ENCODE measurements at places on chromosomes 16 and 17.

GRCh38 chr17:68790492-68790891 is 164.7 kb downstream of the ABCA8 start:
- DNase-seq, result no peak

- no peak for DNase-seq
Observed at GRCh38 chr16:82201926-82202325, 31.9 kb upstream of the MPHOSPH6 start.

- no peak for DNase-seq
Observed at GRCh38 chr17:57324631-57325030, 68.3 kb downstream of the MSI2 start.

GRCh38 chr16:3187798-3188674 is at the start of gene OR1F1:
Gene OR1F1 (plus strand): TSS chr16:3188204.
- DNase-seq, result no peak

GRCh38 chr17:71342737-71343136 is 778.1 kb upstream of the SOX9 start:
- DNase-seq, result no peak

DNA sequence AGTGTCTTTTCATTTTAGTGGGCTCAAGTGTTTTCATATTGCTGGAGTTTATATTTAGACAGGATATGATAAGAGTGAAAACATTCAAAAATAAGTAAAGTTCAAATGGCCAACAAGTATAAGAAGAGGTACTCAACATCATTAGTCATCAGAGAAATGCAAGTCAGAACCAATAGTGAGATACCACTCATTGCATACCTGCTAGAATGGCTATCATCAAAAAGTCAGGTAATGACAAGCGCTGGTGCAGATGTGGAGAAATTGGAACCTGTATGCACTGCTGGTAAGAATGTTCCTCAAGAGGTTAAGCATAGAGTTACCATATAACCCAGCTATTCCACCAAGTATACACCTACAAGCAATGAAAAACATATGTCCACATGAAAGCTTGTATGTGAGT is 87.8 kb downstream of the WNT3 start:
- no peak for DNase-seq

DNA sequence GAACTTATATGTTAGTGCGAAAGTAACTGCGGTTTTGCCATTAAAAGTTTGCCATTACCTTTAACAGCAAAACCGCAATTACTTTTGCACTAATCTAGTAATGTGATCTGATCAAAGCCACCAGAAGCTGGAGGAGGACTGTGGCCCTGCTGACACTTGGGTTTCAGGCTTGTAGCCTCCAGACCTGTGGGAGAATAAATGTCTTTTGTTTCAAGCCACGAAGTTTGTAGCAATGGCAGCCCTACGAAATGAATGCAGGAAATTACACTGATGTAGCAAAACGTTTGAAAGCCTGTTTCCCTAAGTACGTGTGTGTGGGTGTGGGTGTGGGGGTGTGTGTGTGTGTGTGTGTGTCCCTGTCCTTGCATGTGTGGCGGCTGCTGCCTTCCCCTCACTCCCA is 66.6 kb downstream of the WSB1 start:
- DNase-seq, result no peak

DNA sequence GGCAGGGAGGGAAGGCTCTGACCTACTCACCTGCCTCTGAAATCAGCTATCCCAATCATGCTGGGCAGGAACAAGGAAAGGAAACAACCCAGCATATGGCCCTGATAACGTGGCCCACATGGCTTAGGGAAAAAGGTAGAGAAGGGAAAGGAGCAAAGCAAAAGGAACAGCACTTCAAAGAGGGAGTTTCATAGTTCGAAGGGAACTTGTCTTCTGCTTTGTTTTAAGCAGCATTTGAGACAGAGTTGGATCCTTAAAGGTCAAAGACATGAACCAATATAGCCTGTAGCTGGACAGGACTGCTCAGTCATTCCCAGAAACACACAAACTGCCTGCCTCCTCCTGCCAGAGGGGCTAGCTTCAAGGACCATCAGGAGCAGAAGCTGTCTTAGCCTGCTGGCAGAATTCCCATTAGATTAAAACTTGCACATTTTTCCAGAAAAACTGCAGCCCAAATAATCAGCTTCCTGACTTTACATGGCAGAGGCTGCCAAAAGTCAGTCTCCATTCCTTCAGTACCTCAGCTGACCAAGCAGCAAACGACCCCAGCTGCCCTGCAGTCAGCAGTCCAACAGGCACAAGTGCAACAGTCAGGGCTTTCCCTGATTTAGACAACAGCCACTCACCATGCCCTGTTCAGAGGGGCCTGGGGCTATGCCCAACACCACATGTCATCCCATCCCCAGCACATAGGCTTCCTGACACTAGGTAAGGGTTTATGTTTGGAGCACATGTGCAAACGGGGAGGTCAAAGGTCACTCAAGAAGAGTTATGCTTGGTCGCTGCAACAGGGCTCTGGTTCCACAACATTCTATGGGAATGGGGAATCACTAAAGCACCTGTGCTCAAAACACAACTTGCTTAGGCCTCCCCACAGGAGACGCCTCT is 32.5 kb downstream of the RANBP10 start:
- no peak for DNase-seq

DNA sequence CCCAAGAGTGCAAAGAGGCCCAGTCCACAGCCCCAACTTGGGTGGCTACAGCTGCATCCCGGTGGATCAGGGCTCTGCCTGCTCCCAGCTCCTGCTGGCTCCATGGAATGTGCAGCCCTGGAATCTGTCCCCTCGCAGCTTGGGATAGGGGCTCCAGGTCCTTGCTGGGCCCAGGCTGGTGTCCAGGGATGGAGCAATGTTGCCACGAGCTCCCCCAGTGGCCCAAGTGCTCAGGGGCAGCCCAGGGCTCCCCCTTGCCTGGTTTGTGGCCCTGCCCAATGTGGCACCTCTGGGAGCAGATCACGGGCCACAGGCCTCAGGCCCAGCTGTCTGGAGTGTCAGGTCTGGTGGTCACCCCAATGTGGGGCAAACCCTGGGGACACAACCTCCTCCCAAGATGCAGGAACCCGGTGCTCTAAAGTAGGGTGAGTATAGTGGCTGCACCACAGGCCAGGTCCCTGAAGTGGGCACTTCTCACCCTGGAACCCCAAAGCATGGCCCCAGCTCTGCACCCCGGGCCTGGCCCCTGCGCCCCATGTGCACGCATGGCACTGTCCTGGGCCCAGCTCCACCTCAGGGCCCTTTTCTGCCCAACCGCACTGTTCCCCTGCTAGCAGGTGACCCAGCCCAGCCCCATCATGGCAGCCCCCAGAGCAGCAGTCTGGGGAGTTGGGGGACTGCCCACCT is 14.8 kb upstream of the DNAH9 start:
- DNase-seq, result no peak

DNA sequence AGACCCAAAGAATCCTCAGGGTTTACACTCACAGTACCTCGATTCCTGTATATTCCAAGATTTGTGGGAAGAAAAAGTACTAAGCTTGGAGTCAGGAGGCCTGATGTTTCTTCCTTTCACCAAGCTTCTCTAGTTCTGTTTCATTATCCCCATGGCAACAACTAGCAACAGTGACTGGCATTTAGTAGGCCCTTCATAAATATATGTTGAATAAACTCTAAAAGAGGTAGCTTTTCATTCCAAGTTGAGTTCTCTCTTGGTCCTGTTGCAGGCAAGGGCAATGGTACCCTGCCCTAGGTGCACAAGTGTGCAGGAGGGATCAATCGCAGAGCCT is 527 bp upstream of the UBE2Z start:
- DNase-seq, result no peak

DNA sequence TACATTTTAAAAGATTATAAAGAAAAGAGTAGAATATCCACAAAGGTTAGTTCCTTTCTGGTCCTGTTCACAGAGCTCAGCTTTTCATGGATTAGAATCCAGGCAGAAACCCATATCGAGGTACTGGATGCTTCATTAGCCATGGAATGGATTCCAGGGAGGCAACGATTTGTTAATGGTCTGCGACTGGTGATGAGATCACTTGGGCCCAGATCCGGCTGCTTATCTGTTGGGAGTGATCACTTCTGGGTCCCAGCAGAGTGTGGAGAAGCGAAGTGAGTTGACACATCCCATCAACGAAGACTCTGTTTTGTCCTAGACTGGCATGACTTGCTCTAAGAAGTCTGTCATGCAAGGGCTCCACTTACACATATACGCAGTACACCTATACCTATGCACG is 165.8 kb downstream of the MAF start:
- no peak for DNase-seq

- DNase-seq, result no peak
Observed at GRCh38 chr16:56866955-56867830, 2.2 kb downstream of the SLC12A3 start.

- DNase-seq, result no peak
Observed at GRCh38 chr17:80260069-80260535, 550 bp upstream of the RNF213 start.

DNA sequence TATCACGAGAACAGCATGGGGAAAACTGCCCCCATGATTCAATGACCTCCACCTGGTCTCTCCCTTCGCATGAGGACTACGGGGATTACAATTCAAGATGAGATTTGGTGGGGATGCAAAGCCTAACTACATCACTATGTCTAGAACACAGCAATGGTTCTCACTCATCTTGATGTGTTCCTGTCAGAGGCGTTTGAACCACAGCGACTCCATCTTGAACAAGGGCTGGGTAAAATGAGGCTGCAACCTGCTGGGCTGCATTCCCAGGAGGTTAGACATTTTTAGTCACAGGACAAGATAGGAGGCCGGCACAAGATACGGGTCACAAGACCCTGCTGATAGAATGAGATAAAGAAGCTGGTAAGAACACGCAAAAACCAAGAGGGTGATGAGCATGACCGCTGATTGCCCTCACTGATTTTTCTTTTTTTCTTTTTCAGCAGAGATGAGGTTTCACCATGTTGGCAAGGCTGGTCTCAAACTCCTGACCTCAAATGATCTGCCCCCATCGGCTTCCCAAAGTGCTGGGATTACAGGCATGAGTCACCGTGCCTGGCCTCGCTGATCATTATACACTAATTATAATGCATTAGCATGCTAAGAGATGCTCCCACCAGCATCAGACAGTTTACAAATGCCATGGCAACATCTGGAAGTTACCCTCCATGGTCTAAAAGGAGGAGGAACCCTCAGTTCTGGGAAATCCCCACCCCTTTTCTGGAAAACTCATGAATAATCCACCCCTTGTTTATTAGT is 3.0 kb upstream of the PPY start:
- DNase-seq, result no peak

DNA sequence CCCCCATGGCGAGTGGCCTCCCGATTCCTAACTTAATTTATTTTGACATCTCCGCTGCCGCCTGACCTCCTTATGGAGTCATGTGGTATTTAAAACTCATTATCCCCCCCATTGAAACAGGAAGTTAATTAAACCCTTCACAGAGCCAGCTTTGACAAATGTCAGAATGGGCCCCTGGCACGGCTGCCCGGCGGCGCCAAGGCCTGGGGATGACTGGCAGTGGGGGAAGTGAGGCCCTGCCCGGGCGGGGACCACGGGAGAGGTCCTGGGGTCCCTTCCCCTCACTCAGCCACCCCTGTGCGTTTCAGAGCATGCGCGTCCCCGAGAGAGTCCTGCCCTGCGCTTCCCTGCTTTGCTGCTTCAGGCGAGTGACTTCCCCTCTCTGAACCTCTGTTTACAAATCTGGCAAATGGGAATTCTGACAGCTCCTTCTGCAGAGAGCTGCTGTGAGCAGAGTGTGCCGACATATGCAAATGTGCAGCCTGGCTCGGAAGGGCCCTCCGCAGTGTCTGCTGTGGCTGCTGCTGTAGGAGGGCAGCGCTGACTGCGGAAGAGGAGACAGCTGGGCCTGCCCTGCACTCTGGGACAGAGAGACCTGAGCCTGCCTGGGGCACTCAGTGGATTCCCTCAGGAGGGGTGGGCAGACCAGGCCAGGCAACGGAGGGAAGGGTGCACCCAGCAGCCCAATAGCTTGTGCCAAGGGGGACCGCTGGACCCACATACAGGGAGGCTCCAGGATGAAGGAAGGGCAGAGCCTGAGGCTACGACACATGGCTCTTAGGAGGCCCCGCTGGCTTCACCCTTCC is 4.4 kb upstream of the ZFPM1 start:
- DNase-seq, result no peak

DNA sequence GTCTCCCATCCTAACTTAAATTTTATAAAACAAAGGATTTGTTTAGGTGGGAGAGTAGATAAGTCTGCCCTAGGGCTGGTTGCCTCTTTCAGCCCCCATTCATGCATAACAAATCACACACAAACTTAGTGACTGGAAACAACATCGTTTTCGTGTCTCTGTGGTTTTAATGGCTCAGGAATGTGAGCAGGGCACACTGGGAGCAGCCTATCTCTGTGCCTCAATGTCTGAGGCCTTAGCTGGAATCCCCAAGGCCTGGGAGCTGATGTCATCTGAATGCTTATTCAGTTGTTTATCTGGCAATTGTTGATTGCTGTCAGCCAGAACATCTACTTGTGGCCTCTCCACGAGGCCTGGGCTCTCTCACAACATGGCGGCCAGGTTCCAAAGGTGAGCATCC is 101.9 kb upstream of the HSBP1 start:
- DNase-seq, result no peak

DNA sequence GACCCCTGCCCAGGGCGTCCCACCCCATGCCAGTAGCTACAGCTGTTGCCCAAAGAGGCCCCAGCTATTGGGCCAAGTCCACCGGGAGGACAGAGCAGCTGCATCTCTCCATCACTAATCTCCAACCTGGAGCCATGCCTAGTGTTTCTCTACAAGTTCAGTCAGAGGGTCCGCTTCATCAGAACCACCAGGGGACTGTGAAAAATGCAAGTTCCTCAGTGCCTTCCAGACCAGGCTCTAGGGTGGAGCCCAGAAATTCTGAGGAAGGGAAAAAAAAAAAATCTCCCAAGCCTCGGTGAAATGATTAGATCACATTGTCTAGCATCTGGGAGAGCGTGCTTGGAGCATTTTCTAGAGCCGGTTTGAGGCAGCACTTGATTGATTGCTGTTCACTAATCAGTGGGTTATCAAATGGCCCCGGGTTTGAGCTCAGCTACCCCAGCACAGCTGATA is 22.4 kb upstream of the HERPUD1 start:
- no peak for DNase-seq

GRCh38 chr16:8740775-8741355 is 56.6 kb downstream of the TMEM186 start:
- no peak for DNase-seq

DNA sequence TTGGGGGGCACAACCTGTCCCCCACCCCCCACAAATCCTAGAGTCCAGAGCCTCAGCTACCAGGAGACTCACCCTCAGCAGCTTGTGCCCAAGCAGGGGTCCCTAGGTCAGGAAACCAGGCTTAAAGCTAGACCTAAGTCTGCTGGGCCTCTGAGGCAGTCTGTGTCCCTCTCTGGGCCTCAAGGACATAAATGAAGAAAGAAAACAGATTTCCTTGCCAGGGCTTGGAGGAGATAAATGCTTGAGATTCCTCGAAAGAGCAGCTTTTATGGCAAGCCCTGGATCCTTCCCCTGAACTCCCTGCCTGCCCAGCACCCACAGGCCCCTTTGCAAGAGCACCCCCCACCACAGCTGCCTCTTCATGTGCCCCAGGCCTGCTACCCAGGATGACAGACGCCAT is 3.3 kb downstream of the SRCIN1 start:
- DNase-seq, result no peak

- DNase-seq, result no peak
Observed at GRCh38 chr17:74848656-74849399, 10.9 kb downstream of the GRIN2C start.

- no peak for DNase-seq
Observed at GRCh38 chr16:15701975-15702970, 52.2 kb downstream of the NDE1 start.

- no peak for DNase-seq
Observed at GRCh38 chr17:2690165-2691068, 21.1 kb downstream of the CLUH start.
